ENCODE measurements at places on chromosomes 3 and 15.

- DNase-seq, result no peak
Observed at GRCh38 chr3:169246158-169246557, 417.4 kb downstream of the MECOM start.

DNA sequence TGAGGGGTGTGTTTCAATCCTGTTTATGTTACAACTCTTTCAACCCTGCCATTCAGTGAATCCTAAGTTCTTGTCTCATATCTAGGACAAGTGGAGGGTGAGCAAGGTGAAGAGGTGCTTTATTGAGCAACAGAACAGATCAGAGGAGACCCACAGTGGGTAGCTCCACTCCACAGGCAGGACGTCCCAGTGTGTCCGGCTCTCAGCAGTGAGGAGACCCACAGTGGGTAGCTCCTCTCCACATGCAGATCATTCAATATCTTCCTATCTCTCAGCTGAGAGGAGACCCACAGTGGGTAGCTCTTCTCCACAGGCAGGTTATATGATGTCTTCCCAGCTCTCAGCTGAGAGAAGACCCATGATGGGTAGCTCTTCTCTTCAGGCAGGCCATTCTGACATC is 556.7 kb downstream of the SI start:
- DNase-seq, result no peak

DNA sequence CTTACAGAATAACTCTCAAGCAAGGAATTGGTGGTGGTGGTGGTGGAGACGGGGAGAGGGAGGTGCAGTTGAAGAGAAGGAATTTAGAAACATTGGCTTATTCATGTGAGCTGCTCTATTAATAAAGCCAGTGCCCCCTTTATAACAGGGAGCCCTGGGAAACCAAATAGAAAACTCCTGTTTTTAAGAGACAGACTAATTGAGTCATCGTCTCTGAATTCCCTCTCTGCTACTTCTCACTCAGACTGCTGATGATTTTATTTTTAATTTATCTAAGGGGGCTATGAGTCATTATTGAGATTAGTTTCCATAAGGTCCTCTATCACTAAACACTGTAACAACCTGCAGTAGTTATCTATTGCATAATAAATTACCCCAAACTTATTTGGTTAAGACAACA is 145.9 kb upstream of the GALNT15 start:
- no peak for DNase-seq

DNA sequence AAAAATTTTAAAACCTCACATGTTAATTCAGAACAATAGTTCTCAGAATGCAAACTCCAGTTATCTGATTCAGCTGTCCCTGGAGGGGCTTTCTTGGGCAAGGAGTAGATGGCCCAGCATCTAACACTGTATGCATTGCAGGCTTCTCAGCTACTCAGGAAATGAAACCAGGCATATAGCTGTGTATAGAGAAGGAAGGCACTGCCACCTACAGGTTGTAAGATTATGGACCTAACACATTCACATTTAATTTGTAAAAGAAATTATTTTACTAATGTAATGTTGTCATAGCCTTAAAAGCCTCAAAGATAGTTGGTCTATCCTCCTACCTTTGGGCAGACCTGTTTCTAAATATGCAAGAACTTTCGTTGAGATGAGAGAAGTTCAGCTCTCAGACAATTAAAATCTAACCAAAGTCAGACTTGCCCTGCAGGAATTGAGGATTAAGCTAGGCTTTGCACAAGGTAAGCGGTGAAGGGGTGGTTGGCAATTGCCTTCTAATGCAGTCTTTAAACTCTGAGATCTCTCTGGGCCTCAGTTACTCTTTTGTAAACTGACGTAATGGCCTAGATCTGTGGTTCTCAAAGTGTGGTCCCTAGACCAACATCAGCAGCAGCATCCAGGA is 132.8 kb upstream of the SLC24A5 start:
- DNase-seq, result peak; percentile 46

- no peak for DNase-seq
Observed at GRCh38 chr3:32954506-32954905, 3.1 kb downstream of the CCR4 start.

DNA sequence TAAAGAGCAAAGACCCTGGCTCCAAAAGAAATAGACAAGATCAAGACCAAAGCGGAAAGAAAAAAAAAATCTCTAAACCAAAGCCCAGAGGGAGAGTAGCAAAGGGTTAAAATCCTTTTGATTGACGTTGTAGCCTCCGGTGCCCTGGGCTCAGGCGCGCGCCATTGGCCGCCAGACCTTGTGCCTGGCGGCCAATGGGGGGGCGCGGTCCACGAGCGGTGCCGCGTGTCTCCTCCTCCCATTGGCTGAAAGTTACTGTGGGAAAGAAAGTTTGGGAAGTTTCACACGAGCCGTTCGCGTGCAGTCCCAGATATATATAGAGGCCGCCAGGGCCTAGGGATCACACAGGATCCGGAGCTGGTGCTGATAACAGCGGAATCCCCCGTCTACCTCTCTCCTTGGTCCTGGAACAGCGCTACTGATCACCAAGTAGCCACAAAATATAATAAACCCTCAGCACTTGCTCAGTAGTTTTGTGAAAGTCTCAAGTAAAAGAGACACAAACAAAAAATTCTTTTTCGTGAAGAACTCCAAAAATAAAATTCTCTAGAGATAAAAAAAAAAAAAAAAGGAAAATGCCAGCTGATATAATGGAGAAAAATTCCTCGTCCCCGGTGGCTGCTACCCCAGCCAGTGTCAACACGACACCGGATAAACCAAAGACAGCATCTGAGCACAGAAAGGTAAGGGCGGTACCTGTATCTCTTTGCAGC is at the start of gene HES1:
Gene HES1 (plus strand): TSS at position 343 of the 713 bp plus-strand sequence. CDS start 233 bp downstream, at position 576.
- peak; percentile 90 for DNase-seq

- no peak for DNase-seq
Observed at GRCh38 chr15:73079565-73079964, 27.3 kb downstream of the NEO1 start.

- DNase-seq, result no peak
Observed at GRCh38 chr3:28022916-28023315, 218.5 kb upstream of the CMC1 start.

- no peak for DNase-seq
Observed at GRCh38 chr3:52444860-52445793, at the start of gene SEMA3G. Gene SEMA3G (minus strand): TSS chr3:52445103. CDS start chr3:52445027, 76 bp downstream.

GRCh38 chr3:480070-480469 is 283.5 kb downstream of the CHL1 start:
- no peak for DNase-seq

DNA sequence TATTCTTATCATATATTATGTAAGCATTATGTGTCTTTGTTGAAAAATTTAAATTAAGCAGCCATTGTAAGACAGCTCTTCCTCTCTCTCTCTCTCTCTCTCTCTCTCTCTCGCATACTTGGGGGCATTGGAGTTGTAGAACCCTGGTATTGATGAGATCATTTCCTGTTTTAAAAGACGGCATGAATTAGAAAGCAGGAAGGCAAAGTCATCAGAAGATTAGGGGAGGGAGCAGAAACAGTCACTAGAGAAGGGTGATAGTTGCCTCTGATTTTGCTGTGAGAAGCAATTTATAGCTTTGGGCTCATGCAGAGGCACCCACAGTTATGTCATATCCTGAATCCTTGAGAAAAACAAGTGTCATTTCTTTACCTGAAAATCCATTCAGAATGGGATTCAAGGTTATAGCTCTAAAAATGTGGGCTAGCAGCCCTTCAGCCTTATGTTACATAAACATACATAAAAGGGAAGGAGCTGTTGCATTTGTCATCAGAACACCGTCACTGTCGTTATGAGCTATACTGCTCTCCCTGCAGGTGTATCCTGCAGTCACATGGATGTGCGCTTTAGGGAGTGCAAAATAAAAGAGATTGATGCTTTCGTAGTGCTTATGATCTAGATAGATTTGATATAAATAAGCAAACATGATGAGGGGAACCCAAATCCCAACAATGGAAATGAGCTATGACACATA is 213.8 kb downstream of the NR1D2 start:
- DNase-seq, result no peak

DNA sequence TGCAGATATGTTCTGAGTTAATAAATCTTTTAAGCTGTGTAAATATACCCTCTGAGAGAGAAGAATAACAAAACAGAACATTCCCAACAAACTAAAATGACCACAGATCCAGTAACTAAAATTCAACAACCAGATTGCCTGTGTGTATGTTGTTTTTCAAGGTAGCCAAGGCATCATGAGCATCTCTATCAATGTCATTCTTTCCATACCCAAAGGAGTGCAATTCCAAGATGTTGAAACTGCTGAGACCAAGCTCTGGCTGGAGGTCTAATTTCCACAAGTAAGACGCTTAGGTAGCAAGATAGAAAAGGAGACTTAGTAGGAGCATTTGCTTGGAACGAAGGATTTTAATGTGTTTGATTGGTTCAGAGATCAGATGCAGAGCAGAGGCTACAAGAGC is 276.3 kb downstream of the RBMS3 start:
- DNase-seq, result no peak

DNA sequence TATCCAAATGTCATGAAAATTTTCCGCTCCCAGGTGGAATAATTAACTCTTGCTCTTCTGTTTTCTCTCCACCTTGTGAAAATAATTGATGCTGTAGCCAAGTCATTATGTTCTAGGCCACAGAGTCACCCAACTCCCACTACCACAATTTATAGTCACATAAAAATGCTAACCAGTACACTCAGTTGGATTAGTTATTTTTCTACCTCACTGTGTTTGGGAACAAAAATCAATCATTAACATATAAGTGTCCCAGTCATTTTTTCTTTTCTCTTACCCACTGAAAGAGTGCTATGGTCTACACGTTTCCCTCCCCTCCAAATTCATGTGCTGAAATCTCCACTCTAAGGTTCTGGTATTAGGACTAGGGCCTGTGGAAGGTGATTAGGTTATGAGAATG is 255.6 kb upstream of the LMCD1 start:
- DNase-seq, result no peak

DNA sequence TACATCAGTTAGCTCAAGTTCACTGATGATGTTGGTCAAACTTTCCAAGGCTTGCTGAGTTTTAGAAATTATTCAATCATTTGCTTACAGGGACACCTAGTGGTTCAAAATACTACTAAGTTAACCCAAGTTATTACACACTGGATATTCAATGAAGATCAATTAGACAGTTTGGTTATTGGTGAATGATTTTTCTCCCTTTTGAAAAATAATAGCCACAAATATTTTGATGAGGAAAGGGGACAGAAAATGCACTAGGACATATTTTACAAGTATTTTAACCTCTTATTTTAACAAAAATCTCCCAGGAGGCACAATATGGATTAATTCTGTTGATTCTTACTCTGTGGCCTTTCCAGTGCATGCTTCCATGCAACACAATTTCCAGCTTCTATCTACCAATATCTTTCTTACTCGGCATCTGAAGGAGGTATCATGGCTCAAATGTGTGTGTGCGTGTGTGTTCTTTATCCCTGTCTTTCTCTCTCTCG is 20.1 kb upstream of the GOLGA6L2 start:
- no peak for DNase-seq

DNA sequence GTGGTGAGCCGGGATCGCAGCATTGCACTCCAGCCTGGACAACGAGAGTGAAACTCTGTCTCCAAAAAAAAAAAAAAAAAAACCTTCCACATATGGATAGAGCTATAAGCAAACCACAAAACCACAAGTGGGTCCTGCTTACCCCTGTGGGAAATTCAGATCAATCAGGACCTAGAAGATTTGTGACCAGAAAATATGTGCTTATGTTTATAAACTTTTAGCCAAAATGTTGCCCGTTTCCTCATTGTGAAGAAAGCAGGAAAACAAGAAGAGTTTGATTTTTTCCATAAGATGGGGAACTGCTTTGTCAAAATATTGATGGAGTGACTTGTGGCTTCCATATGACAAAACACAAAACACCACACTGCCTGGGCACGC is 3.4 kb upstream of the SLC25A38 start:
- no peak for DNase-seq

DNA sequence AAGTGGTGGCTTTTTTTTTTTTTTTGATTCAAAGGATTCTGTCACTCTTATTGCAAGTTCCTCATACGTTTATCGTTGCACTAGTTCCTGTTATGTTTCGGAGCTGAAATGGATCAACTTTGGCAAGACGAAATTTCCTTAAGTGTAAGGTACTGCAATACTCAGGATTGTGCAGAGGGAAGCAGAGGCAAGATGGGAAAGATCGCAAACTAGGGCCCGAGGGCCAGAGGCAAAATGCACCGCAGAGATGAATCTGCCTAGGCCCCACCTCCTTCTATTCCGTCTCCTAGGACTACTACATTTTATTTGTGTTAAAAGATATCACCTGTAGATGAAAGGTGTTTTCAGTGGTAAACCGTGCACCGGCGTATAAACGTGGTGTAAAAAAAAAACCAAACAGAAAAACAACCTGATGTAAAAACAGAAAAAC is 331 bp downstream of the RNU6-1 start:
- peak; percentile 48 for DNase-seq

DNA sequence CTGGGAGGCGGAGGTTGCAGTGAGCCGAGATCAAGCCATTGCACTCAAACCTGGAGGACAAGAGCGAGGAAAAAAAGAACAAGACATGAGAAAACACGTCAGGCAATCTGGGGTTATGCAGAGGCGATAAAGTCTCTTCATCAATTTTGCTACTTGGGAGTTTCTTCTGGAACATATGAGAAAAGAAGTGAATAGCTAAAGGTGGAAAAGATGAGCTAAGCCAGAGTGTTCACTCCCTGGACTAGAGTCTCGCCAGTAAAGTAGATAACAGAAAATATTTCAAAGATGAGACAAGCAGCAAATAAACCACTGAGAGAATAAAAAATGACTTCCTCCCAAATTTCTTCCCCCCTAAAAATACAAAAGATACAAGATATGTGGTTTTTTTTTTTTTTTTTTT is 188.4 kb upstream of the HES1 start:
- no peak for DNase-seq

DNA sequence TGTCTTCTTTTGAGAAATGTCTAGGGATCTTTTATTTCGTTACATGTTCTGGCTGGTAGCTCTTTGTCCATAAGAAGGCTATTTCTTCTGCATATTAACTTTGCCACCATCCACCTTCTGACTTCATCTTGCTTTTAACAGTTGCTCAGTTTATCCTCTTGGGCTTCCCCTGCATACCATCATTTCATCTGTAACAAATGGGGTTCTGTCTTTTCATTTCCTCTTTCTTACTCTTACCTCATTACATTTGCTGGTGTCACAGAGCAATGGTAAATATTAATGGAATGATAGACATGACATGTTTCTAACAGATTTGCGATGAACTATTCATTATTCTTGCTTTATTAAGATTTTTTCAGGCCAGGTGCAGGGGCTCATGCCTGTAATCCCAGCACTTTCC is 62.4 kb downstream of the GASK1A start:
- no peak for DNase-seq

DNA sequence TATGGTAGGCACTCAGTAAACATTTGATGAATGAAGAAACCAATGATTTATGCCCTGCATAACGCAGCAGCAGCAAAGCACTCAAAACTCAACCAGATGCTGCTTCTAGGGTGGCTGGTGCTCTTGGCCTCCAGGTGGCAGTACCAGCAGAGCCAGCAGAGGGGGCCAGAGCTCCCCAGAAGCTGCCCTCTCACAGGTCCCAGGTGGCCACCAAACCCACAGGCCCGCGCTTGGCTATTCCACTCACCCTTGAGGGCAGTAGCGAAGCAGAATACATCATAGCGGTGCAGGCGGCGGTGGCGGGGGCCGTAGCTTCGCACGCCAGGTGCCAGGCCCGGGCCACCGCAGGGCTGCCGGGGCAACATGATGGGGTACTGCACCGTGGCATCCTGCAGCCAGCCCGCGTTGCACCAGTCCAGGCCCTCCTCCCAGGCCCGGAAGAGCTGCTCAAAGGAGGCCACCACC is 16.6 kb downstream of the HAPLN3 start:
- DNase-seq, result peak; percentile 11
